ENCODE measurements at places on chromosomes 1 and 21.

GRCh38 chr1:147292631-147293251, 50.3 kb downstream of the CHD1L start:
- peak; percentile 98 for DNase-seq

DNA sequence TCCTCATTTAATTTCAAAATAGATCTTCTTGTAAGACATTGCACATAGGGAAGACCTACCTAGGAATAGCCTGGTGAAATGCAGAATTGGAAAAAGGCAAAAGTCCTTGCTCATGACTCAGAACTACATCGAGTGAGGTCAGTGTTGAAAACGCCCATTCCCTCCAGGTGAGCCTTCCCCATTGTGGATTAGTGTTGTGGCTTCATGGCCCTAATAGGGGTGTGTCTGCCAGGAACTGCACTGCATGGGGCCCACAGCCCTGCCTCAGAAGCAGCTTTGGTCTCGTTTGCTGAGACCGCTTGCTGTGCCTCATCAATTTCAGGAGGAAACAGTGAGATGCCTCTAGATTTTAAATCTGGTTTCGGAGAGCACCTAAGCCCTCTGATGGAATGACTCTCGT, 17.0 kb downstream of the TFF3 start:
- no peak for DNase-seq

GRCh38 chr1:50109116-50109515, 396 bp downstream of the ELAVL4 start:
- no peak for DNase-seq

DNA sequence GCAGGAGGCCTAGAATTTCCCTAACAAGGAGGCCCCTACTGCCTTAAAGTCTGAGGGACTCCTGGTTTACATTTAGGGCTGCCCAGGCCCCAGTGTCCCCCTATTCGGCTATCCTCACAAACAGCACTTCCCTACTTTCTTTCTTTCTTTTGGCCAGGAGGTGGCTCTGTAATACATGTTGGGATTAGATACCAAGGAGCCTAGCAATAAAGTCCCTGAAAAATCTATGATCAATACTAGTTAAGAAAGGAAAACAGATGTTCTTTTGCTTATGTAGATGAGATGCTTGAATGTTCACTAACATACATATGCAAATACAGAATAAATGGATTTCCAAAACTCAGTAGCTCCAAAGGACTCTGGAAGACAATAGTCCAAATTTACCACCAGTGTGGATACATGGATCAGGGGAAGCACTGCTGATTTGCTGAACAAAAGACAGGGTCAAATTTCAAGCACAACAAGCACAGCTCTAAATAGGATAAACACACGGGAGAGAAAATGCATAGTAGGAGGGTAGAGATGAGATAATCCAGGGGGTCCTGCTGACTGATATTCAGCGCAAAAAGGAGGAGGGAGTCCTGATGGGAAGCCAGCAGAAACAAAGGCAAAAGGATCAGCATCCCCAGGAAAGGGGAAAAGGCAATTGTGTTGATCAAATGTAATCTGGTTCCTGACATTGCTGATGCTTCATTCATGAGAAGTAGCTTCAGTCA, 240.0 kb downstream of the NUF2 start:
- DNase-seq = peak; percentile 29

GRCh38 chr21:30710499-30710898, 8.1 kb downstream of the KRTAP21-3 start:
- peak; percentile 11 for DNase-seq

GRCh38 chr21:43331962-43332828, 94.7 kb downstream of the SIK1 start:
- peak; percentile 77 for DNase-seq

GRCh38 chr1:78855258-78855657, 151.3 kb downstream of the ADGRL4 start:
- no peak for DNase-seq

DNA sequence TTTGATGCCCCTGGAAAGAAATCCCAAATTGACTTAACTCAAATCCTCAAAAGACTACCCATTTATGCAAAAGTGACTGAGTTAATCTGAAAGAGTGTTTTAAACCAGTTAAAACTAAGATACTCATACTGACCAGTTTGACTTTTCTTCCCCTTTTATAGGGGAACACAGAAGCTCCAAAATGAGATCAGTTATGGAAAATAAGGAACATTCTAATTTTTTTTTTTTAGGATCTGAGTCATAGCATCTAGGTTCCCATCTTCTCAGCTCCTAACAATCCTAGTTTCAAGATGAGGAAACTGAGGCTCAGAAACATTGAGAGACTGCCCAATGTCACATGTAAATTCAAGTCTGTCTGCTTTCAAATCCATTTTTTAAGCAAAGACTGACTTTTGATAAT, 231.1 kb upstream of the RUNX1 start:
- no peak for DNase-seq

Measured in fibroblast of skin of right biceps (primary cell).